ENCODE measurements at places on chromosomes 4 and X.

GRCh38 chr4:86498863-86499166 is 95.3 kb upstream of the PTPN13 start:
- DNase-seq: no peak

- DNase-seq: no peak
Observed at GRCh38 chrX:9370893-9371292, 94.0 kb upstream of the TBL1X start.

- DNase-seq: peak; percentile 20
Observed at GRCh38 chr4:8665406-8666360, 73.1 kb downstream of the CPZ start.

DNA sequence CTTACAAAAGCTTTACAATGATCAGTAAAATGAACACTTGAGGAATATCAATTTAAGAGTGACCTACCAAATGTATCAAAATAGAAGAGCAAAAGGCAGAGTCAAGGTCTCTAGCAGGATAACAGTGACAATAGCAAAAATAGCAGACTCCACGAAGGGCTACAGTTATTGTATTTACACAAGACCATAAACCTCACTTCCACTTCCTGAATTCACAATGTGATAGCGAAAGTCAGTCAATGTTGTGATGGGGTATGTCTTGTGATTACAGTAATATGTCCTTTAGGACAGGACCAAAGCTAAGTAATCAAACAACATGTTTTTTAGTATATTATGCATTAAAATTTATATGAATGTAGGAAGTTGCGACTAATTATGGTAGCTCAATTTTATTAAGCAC is 139.6 kb downstream of the IQCM start:
- DNase-seq: no peak

- DNase-seq: no peak
Observed at GRCh38 chrX:43314525-43314924, 341.6 kb upstream of the MAOA start.

DNA sequence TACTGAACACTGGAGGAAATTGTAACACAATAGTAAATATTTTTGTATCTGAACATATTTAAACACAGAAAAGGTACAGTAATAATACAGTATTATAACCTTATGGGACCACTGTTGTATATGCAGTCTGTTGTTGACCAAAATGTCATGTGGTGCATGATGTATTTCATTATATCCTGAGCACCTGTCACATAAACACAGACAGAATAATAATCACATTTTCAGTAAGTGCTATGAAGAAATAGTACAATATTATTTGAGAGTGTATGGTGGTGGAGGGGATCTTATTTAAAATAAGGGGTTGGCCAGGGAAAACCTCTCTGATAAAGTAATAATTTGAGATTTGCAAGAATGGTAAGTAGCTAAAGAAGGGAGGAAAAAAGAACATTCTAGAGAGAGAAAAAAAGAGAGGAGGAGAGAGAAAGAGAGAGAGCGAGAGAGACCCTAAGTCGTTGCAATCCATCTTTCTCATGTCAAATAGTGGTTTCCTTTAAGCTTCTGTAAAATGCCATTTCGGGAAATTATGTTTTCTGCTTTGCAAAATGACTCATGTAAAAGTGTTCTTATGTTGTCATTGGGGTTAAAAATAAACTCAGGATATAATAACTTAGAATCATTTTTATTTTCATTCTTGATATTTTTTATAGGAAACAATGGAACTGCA is 19.3 kb upstream of the CLNK start:
- no peak for DNase-seq

- DNase-seq: no peak
Observed at GRCh38 chr4:182447767-182448280, 204.6 kb downstream of the TENM3 start.

GRCh38 chr4:74794382-74795010 is at the start of gene BTC:
Gene BTC, minus strand, starts transcription at chr4:74794523. Its CDS starts 198 bp downstream, at chr4:74794325.
- peak; percentile 63 for DNase-seq

DNA sequence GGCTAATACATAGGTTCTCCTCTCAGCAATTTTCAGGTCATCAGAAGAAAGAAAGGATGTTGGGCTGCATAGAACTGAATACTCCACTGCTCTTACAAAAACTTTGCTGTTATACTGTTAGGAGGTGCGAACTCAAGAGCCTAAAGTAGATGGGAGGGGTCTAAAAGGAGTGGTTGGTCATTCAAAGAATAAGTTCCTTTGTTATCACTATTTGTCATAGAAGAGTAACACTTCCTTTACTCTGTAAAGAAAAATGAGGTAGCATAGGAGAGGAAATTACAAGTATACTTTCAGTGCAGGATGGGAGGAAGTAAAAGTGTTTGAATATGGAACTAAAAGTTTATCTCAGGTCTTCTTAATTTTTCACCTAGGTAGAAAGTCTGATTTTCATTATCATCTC is 61.5 kb downstream of the CCNI start:
- no peak for DNase-seq

DNA sequence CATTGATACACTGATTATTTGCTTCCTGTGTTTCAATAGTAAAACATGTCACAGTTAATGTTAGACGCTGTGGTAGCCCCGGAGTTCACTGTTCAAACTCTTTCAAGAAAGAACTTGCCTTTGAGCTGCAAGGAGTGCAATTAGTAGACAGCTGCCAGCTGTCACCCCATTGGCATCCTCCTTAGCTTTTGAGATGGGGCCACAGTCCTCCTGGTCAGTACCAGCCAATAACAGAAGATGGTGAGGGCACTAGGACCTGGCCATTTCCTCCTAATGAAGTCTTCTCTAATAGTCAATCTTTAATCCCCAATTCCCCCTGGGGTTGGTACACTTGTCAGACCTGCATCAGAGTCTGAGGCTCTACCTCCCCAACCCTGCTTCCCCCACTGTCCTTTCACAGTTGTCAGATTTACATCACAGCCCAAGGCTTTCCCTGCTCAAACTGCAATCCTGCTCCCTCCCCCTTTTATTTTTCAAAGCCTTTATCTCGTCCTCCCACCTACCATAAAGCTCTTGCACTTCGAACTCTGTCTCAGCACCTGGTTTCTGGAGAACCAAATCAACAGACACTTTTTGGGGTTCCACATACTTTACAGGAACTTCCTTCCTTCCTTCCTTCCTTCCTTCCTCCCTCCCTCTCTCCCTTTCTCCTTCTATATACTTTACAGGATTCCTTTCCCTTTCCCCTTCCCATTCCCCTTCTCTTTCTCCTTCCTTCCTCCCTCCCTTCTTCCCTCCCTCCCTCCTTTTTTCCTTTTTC is 182.0 kb downstream of the RASL11B start:
- DNase-seq: peak; percentile 8

DNA sequence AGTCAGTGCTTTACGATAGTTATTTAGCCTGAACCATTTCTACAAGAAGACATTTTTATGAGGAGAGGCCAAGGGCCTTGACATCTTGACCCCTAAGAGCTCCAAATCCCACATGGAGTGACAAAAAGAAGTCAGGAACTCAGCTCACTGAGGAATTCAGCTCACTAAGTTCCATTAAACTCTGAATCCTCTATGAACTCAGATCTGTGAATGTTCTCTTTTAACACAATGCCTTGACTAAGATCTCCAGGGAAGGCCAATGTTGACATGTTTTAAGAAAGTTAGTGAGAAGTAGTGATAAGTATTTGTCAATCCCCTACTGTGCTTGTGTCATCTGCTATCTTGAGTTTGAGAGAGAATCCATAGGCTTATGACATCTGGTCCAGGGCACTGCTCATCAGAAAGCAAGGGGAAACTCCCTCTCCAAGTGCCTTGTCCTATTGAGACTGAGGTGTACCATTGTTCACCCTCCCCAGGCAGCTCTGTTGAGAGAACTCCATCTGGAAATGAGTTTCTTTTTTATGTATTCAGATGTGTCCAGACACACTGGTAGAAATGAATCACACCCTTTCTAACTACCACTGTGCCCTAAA is 68.7 kb upstream of the PCDH19 start:
- no peak for DNase-seq

- peak; percentile 96 for DNase-seq
Observed at GRCh38 chr4:169231647-169232262, 39.0 kb downstream of the SH3RF1 start.

- DNase-seq: no peak
Observed at GRCh38 chrX:71106427-71106826, at the start of gene CXorf65. Gene CXorf65, minus strand, starts transcription at chrX:71106740. Its CDS starts 184 bp downstream, at chrX:71106556.

DNA sequence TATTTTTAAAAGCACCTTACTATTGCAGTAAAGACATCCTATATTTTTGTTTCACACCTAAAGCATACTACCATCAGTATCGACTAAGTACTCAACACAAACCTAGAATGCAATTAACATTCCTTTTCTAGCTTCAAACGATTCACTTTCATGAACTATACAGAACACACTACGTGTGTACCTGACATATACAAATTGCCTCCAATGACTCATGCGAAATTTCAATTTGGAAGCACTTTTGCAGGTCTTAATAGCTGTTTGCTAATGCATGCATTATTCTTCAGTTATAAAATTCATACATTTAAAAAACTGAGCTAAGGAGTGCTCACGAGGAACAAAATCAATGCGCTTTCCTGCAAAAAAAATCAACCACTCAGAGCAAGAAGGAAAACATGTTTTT is 19.7 kb upstream of the GPM6B start:
- no peak for DNase-seq

GRCh38 chrX:127112726-127113125 is 293.2 kb downstream of the PRR32 start:
- peak; percentile 4 for DNase-seq

GRCh38 chr4:113525521-113525920 is 236.0 kb downstream of the CAMK2D start:
- DNase-seq: no peak

- DNase-seq: no peak
Observed at GRCh38 chrX:45138525-45138924, 62.2 kb downstream of the DIPK2B start.

- DNase-seq: no peak
Observed at GRCh38 chr4:98682719-98683118, 24.3 kb upstream of the TSPAN5 start.

DNA sequence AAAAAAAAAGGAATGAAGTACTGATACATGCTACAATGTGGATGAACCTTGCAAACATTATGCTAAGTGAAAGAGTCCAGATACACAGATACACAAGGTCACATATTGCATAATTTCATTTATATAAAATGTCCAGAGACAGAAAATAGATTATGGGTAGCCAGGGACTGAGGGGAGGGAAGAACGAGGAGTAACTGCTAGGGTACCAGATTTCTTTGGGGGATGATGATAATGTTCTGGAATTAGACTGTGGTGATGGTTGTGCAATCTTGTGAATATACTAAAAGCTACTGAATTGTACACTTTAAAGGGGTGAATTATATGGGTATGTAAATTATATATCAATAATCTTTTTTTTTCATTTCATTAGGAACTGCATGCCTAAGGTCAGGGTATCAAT is 20.8 kb upstream of the AP1AR start:
- no peak for DNase-seq

- peak; percentile 35 for DNase-seq
Observed at GRCh38 chr4:149709640-149710039, 106.0 kb downstream of the IQCM start.

DNA sequence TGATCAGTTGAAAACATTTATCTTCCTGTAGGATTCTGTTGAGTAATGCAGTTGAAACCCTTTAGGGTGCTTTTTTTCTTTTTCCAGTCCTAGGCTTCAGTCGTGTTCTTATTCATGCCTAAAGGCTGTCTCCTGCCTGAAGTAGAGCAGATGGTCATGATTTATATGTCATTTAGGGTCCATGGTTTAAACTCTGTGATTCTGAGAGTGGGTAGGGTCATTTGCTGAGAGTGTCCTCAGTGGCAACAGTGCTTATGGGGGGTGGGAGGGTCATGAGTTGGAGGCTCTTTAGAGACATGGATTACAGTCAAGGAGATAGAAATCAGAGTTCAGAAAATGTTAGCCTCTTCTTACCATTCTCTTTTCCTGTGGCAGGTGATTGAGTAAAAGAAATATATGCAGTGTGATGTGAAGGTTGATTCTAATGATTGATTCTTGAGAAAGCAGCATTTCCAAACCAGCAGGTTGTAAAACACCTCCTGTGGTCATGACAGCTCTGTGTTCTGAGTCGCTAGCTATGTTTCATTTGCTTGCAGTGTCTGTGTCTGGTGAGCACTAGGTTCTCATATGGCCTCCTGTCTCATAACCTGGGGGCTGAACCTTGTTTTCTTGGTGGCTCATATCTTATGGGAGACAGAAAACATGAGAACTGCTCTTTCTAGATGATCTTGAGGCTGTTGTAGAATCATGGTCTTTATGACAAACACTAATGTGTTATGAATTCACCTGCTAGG is 60.4 kb downstream of the JADE1 start:
- DNase-seq: no peak

DNA sequence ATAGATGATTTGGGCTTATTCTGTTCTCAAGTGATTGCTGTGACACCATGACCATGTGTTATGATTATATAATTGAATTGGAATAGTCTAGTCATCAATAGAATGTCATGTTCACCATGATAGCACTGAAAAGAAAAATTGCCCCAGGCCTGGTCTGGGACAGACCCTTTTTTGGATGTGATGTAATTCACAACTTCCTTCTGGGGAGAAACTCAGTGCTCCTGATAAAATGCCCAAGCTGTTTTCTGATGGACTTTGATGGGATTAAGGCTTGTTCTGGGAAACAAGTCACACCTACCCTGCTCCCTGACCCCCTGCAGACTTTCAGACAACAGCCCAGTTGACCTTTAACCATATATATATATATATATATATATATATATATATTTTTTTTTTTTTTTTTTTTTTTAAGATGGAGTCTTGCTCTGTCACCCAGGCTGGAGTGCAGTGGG is 65.3 kb downstream of the RHOH start:
- DNase-seq: no peak

DNA sequence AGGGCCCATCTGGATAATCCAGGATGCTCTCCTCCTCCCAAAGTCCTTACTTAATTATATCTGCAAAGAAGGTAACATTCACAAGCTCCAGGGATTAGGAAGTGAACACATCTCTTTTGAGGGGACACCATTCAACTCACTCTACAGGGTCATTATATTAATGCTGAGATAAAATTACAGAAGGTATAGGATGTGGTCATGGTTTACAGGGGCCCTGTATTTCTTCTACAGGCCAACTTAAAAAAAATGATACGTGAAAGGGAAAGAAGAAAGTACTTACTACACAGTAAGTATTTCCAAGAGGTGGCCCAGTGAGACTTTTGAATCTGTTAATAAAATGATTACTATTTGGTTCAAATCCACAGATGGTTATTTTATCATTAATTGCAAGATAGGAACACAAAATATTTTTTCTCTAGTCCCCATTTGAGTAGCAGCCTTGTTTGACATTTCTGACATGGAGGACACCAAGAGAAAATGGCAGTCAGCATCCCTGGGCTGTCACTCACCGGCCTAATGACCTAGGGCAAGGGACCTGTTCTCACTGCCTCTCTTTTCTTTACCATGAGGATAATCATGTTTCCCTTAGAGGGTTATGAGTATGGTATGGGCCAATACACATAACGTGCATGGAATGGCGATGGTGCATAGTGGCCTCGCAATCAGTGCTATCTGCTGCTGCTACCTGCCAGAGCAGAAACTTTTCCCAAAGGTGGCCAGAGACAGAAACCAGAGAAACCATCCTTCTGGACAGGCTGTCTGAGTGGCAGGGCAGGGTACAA is 140.5 kb downstream of the PTTG2 start:
- no peak for DNase-seq

- DNase-seq: no peak
Observed at GRCh38 chr4:36786519-36786918, 458.0 kb upstream of the NWD2 start.

GRCh38 chr4:98150092-98150761 is 7.0 kb upstream of the STPG2 start:
- DNase-seq: peak; percentile 17

- no peak for DNase-seq
Observed at GRCh38 chr4:67366311-67366861, 178.9 kb downstream of the CENPC start.

GRCh38 chrX:39309721-39310152 is 508.5 kb downstream of the MID1IP1 start:
- no peak for DNase-seq

GRCh38 chrX:148322906-148323305 is 177.5 kb upstream of the AFF2 start:
- DNase-seq: no peak

Data from bronchial epithelial cell (primary cell).